SK-MEL-5 (cell line): ENCODE measurements at places on chromosomes 12 and 14. TPM values are rescaled to one million over a fixed set of nuclear protein-coding genes. Genes with fewer than 3 reads are reported as not detected.

The PTGER2 gene
- total RNA-seq, result not detected in 2 replicates

The OR4E2 gene
- not detected in 2 replicates for total RNA-seq

DNA sequence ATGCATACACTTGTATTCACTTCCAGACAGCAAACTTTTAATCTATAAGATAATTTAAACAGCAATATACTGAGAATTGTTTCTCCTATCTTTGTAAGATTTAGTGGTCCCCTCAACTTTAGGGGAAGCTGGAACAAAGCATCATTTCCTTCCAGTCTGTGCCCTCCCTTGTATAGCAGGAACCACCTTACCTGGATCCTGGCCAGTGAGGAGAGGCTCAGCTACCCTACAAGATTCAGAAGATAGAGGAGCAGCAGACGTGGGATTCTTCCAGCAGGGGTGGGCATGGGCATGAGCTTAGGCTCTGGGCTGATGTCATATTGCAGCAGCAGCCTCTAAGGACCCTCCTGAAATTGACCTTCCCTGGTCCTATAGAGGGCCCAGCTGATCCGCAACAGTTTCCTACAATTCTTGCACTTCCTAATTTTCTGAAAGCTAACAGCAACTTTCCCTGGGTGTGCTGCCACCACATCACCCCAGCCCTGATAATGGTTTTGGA, 21.3 kb downstream of the MOK start:
- no peak for DNase-seq

DNA sequence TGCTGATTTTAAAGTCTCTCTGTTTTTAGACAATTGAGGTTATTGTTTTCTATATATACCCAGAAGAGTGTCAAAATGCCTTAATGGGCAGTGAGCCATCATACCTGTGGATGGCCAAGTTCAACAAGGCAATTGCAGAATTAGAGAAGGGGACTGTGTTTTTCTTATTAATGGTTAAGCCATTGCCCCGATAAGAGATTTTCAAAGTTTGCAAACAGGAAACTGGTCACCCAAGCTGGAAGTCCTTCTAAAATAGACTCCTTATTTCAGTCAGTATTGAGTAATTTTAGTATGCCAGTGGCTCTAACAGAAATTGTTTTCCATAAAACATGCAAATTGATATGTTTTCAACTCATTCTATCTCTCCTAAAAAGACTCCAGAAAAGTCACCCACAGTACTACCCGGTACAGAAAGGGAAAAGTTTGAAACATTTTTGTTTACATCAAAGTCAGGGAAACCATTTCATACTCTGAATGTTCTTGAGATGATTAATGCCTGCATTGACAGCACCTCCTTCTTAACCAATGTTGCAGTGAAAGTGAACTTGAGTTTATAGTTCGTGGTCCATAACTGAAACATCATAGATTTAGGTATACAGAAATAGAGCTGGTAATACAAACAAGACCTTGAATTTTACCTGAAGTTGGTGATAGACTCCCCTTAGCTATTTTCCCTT, 191.1 kb downstream of the TMX1 start:
- no peak for DNase-seq

- no peak for DNase-seq
Observed at GRCh38 chr12:724194-724855, 28.1 kb upstream of the WNK1 start.

- DNase-seq, result no peak
Observed at GRCh38 chr12:75959060-75959459, 72.5 kb downstream of the PHLDA1 start.

DNA sequence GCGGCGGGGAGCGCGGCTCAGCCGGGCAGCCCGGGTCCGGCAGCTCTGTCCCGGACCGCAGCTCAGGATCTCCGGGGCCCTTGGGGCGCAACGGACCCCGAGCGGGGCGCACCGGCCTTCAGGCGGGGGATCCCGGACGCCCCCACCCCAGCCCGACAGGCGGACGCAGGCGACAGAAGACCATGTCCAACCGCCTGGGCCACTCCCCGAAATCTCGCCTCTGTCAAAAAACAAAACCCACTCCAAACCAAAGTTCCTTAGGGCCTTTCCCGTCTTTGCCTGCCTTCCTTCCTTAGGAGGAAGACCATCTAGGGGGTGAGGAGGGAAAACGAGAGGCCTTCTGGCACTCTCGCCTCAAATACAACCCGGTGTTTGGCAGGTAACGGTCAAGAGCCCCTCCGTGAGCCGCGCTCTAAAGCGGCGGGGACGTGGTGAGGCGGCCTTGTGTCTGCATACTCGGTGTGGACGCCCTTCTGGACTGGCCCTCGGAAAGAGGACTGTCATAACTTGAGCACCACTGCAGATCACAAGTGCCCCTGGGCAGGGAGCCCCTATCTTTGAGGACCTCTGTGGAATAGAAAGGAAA, 604 bp downstream of the HCFC2 start:
- DNase-seq, result no peak

DNA sequence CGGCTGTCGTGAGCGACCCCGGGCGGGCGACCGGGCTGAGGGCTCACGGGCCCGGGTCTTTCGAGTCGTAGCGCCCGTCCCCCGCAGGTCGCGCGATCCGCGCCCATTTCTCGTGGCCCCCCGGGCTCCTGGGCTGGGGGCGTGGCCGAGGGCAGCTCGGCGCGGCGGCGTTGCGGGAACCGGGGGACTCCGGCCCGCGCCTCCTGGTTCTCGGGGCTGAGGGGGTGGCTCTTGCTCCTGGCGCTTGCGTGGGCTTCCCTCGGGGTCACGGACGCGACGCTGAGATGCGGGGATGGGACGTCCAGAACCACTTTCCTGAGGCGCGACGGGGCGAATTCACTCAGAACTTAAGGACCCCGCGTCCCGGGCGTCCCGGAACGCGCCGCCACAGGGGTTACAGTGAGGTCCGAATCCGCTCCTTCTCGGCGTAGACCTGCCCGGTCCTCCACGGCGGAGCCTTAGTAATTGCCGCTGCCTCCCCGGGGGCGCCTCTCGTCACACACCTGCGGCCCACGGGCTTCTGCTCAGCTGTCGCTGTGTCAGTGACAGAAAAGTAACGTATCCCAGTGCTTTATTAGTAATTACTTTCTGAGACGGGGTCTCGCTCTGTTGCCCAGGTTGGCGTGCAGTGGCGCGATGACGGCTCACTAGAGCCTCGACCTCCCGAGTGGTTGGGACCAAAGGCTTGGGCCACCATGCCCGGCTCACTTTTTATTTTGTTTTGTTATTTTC, 606 bp downstream of the EP400 start:
- no peak for DNase-seq

The AMHR2 gene
- 0.13 TPM in 1 of 2 replicates, not detected in the other for total RNA-seq

The GLIPR1L2 gene
- not detected in 2 replicates for total RNA-seq

DNA sequence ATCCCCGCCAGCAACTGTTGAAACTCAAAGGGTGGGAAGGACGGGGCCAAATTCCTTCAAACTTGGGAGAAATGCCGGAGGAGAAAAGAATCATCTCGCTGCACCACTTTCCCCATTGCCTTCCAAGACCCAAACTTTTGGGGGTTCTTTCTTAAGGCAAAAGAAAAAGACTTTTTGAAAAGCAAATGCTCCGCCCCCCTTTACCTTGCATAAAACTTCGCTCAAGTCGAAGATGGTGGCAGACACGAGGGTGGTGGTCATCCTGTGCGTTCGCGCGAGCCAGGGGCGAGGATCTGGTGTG, 239 bp downstream of the ZFP36L1 start:
- no peak for DNase-seq

DNA sequence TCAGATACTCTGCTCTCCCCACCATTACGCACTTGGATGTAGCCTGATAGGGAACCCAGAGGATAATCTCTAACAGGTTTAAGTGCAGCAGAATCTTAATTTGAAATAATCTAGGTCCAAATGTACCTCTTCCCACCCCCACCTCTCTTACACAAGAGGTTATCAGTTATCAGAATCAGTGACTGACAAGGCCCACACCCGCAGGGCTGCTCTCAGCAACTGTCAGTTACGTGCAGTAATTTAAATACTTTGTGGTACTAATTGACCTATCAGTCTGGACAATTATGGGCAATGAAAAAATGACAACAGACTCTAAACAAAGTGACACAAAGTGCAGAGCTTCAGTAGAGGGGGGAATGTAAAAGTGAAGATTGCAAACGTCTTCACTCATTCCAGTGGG, 74.0 kb downstream of the CLIP1 start:
- DNase-seq, result no peak

DNA sequence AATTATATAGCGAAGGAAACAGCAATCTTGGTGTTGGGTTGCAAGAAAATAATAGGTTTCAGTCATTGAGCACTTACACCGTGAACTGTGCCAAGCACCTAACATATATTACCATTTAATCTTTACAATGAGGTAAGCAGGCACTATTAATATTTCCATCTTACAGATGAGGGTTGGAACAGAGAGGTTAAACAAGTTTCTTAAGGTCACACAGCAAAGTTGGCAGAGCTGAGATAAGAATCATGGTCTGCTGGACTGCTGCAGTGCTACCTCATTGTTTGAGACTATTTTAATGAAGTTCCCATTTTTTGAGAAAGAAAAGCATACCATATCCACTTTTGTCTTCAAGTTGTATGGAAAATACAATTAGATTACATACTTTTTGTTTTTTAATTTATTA, 1.7 kb downstream of the ERG28 start:
- no peak for DNase-seq

The OR11H7 gene
- total RNA-seq, result not detected in 2 replicates

DNA sequence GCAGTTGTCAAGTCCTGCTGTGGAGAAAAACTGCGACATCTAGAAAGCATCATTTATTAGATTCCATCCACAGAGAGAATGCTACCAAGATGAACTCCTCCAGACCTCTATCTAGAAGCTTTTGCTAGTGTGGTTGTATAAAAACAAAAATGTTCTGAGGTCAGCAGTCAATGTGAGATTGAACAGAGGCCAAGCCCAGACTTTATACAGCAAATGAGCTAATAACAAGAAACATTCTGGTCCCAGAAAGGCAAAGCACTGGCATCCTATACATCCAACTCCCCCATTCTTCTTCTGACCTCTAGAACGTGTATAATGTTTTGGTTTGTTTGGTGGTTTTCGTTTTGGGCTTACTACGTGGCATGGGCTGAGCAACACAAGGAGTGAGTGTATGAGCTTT, 26.7 kb upstream of the RIN3 start:
- no peak for DNase-seq

The A2ML1 gene
- 0.32 TPM in 2 replicates for total RNA-seq

- DNase-seq, result no peak
Observed at GRCh38 chr12:61385771-61386170, 874.4 kb upstream of the USP15 start.

GRCh38 chr12:84412226-84412625, 500.4 kb downstream of the SLC6A15 start:
- no peak for DNase-seq

- DNase-seq, result no peak
Observed at GRCh38 chr14:61754627-61755381, 7.4 kb upstream of the SNAPC1 start.

The RDH5 gene
- 2.3 and 3.0 TPM in 2 replicates for total RNA-seq

The KRT74 gene
- not detected in 2 replicates for total RNA-seq

- no peak for DNase-seq
Observed at GRCh38 chr12:49567302-49567610, 686 bp downstream of the MCRS1 start.
